ENCODE measurements at places on chromosomes 5 and 9.
A peak's percentile ranks its signal among the peaks of the same experiment; 100 is the strongest.

DNA sequence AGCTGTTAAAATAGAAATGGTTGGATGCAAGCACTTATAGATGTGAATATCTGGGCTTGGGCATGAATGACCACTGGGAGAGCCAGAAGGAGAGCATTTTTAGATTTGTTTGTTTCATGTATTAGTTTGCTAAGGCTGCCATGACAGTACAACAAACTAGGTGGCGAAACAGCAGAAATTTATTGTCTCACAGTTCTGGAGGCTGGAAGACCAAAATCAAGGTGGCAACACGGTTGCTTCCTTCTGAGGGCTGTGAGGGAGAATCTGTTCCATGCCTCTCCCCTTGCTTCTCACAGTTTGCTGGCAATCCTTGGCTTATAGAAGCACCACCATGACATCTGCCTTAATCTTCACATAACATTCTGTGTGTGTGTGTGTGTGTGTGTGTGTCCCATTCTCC, 20.2 kb upstream of the CDC23 start:
- ATAC-seq = no peak

- ATAC-seq = peak; percentile 69
Measured at GRCh38 chr5:38845526-38846378, at the start of gene OSMR. Gene OSMR (plus strand): TSS chr5:38846012. CDS start chr5:38869045, 23,033 bp downstream.

GRCh38 chr9:111610149-111610548, 10.7 kb upstream of the PTGR1 start:
- no peak for ATAC-seq

GRCh38 chr5:52443187-52443586, 344.5 kb upstream of the ITGA1 start:
- no peak for ATAC-seq

- ATAC-seq = no peak
Measured at GRCh38 chr9:93299418-93300174, 115.7 kb downstream of the WNK2 start.

- ATAC-seq = no peak
Measured at GRCh38 chr5:143251946-143252345, 151.5 kb downstream of the NR3C1 start.

- ATAC-seq = no peak
Measured at GRCh38 chr9:26165426-26165825, 487.2 kb upstream of the TUSC1 start.

- no peak for ATAC-seq
Measured at GRCh38 chr5:15606197-15606596, 106.2 kb downstream of the FBXL7 start.

DNA sequence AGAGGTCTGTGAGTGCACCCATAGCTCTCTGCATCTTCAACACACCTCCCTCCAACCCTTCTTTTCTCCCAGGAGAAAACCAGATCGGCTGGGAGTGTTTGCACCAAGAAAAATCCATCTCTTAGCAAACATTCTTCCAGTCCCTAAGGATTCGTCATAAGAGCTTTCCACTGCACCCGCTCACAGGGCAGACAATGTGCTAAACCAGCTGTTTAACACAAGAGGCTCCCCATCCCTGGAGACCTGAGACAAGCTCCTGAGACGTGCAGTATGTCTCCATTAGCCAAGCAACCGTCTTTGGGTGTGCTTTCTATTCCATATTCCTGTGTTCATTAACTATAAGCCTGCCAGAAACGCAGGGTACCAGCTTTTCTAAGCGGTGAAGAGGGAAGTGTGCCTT, 93.6 kb upstream of the ZNF462 start:
- no peak for ATAC-seq

DNA sequence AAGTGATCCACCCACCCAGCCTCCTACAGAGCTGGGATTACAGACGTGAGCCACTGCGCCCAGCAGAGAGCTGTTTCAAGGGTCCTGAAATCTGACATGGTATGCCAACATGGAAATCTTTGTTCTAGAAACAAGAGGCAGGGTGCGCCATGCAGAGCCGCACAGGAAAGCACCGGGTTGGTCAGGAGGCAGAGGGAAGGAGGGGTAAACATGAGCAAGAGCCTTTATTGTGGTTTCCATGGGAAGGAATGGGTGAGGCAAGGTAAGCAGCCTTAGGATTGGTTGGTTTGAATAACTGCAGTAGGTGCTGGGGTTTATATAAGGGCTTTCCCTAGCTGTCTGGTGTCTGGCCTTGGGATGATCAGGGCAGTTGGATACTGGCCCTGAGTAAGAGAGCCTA, 5.5 kb upstream of the EXOSC2 start:
- peak; percentile 61 for ATAC-seq

DNA sequence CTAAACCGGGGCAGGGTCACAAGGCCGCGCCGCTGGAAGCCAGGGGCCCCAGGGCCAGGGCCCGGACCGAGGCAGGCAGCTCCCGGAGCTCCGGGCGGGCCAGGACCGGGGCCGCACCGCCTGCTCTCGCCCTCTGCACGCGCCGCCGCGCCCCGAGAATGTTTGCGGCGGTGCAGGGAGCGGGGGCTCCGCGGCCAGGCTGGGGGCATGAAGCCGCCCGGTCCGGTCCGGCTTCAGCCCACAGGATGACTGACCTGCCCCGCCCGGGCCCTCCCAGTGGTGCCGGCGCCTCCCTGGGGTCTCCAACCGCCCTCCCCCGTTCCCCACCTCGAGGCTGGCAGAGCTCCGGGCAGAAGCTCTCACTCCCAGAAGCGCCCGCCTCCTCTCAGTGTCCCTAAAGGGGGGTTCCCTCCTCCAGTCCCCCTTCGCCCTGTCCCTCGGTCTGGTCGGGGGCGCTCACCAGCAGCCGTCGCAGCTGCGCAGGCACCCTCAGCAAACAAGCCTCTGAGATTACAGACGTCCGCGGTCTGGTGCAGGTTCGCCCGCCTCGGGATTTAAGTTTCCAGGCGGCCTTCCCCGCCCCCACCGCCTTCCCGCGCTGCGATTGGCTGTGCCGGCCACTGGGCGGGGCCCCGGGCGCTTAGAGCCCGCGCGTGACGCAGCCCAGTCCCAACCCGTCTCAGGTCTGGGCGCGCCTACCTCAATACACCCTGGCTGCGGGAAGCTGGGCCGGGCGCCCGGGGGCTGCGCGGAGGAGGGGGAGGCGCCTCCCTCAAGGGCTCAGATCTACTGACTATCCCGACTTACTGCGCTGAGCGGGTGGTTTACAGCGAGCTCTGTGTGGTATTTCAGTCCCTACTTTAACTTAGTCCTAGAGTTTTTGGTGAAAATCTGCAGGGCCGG, at the start of gene CTSV:
CTSV (minus strand) TSS at position 532 of the 903 bp plus-strand sequence. CDS start 1,099 bp downstream, outside the sequence.
- ATAC-seq = peak; percentile 100

DNA sequence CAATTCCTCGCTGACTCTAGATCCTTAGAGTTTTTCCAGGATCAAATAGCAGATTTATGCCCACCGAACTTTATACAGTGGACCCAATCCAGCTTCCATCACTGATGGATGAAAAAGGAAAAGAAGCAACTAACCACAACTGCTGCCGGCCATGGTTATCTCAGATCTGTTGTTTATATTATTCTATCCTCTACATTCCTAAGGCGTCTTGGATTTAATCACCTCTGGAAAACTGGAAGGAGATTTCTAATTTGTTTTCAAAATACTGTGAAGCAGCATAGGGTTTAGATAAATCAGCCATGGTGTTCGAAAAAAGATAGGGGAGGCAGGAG, 663 bp upstream of the ZNF366 start:
- ATAC-seq = no peak

DNA sequence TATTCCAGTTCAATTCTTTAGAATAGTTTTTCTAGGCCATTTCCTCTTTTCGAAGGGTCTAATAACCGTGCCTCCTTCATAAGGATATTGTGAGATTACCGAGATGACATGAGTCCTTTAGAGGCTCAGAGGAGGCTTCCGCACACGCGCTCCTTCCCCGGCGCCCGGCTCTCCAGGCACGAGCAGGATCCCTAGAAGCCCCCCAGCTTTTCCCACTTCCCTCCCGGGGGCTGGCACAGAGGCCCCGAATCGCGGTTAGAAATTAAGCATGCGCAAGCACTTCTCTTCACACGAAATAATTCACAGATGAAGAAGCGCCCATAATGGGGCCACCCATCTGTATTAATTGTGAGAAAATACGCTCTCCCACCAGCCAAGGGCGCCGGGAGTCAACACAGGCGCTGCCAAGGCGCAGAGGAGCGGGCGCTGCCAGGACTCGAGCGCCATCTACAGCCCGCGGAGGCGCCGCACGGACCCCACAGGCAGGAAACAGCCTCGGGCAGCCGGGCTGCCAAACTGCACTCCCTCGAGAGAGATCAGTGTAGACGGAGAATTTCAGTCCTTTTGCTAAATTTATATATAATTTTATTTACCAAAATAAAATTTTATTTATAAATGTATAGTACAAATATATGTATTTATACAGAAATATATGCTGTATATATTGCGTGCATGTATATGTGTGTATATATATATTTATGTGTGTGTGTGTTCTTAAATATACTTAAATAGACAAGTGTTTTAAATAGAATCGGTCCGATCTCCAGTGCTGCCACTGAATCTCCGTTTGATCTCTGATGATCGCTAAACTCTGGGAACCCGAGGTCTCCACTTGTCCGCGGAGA, 258.1 kb upstream of the NFIL3 start:
- peak; percentile 92 for ATAC-seq

DNA sequence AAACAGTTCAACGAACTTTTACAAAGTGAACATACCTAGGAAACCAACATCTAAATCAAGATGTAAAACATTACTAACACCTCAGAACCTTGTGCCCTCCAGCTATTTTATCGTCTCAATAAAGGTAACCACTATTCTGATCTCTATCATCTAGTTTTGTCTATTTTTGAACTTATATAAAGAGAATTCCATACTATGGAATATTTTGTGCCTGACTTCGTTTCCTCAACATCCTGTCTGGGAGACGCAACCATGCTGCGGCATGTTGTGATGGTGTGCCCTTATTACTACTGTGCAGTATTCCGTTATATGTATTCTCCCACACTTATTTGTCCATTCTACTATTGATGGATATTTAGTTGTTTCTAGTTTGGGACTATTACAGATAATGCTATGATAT, 99.2 kb downstream of the NR6A1 start:
- ATAC-seq = no peak

DNA sequence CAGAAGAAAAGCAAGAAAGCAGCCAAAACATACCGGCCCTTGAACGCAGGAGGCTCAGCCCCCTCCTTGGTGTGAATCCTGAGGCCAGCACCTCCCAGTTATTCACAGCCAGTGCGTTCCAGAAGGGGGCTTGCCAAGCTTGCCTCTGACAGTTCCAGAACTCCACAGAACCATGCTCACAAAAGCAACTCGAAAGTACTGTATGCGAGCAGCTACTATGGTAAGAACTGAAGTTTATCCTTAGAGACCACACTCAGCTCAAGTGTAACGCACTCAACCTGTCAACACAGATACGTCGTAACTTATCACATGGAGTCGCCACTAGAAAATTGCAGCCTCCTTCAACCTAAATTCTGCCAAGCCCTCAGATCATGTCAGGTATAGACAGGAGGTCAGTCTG, 1.4 kb downstream of the UBAC1 start:
- no peak for ATAC-seq

DNA sequence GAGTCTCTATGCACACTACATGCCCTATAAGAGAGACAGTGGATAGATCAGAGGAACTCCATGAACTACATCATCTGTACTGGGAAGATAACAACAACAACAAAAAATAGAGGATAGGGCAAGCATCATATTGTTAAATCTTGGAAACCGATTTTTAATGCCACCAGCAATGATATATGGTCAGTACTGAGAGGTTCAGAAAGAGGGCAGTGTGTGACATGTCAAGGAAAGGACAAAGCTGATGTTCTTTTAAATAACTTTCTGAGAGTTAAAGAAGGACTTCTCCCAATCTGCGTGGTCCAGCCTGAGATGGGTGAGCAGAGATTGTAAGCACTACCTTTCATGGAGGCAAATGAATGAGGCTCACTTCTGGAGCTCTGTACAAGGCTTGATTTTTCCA, 62.0 kb upstream of the PHF24 start:
- ATAC-seq = no peak

DNA sequence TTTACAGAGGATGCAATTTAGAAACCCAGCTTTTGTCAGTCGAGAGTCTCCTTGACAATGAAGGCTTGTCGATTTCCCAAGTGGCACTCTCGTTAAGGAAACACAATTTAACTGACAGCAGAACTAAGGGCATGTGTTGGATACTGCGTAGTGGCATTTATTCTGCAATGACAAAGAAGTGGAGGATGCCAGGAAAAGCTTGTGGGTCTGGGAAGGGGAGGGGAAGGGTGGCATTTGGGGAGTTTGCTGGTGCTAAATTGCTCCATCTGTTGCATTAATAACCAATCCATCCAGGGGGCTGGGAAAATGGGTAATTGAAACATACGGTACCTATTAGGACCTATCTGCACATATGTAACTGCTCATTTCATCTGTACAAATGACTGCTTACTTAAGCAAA, 190.6 kb downstream of the NSG2 start:
- no peak for ATAC-seq

DNA sequence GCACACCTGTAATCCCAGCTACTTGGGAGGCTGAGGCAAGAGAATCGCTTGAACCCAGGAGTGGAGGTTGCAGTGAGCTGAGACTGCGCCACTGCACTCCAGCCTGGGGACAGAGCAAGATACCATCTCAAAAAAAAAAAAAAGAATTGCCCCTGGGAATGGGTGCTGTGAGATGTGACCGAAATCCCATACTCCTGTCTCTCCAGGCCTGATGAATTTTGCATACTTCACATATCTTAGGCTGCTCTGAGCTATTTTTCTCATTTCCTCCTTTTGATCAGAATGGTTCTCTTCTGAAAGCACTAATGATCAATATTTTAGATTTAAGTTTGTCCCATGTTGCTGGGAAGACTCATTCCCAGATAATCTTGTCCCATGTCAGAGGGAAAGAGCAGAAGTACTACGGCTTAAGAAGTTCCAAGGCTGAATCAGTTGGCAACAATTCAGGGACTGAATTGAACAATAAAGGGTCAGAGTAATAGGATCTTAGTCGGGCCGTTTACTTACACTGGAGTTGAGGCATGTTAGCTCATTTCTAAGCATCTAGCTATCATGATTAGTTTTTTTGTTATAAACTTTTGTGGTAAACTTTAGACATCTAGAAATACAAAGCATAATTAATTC, 44.2 kb upstream of the TENT2 start:
- no peak for ATAC-seq

- ATAC-seq = no peak
Measured at GRCh38 chr9:70696694-70697335, 282.4 kb upstream of the KLF9 start.

DNA sequence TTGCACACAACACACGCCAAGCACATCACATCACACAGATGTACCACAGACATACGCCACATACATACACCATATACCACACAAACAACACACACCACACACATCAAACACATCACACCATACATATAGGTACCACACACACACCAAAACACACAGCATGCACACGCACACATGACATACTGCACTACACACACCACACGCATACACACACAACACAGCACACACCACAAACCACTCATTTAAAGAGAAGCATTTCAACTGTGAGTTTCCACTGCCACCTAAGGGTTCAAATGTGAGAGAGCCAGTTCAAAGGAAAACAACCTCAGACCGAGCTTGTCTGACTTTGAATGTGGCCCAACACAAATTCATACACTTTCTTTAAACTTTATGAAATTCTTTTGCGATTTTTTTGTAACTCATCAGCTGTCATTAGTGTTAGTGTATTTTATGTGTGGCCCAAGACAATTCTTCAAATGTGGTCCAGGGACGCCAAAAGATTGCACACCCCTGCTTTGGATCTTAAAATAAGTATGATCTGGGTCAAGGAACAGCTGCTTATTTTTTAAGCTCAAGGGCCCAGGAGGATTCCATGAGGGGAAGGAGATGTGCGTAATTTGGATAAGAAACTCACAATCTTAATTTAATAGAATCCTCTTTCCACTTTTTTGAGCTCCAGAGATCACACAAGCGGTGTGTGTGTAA, 494.6 kb downstream of the GADD45G start:
- peak; percentile 27 for ATAC-seq

Data from activated T-helper 17 cell treated with anti-CD3 and anti-CD28 coated beads, Interleukin-2, amount 50 U/mL, for 72 hours (primary cell).